Myometrial cell (primary cell): ENCODE measurements at places on chromosomes 11 and 22. TPM values are rescaled to one million over a fixed set of nuclear protein-coding genes. Genes with fewer than 3 reads are reported as not detected.

The SLC22A6 gene
- not detected in 2 replicates for total RNA-seq

The RHOD gene
- 11.2 and 22.5 TPM in 2 replicates for total RNA-seq

The MAPK11 gene
- 14.4 and 26.8 TPM in 2 replicates for total RNA-seq

The UCP3 gene
- under 0.01 TPM in 1 of 2 replicates, not detected in the other for total RNA-seq

The PGGHG gene
- total RNA-seq: 2.9 and 6.4 TPM in 2 replicates

The OR10A2 gene
- total RNA-seq: not detected in 2 replicates

The ADM gene
- 298 and 324 TPM in 2 replicates for total RNA-seq
